ENCODE measurements at places on chromosomes 7 and 10.

DNA sequence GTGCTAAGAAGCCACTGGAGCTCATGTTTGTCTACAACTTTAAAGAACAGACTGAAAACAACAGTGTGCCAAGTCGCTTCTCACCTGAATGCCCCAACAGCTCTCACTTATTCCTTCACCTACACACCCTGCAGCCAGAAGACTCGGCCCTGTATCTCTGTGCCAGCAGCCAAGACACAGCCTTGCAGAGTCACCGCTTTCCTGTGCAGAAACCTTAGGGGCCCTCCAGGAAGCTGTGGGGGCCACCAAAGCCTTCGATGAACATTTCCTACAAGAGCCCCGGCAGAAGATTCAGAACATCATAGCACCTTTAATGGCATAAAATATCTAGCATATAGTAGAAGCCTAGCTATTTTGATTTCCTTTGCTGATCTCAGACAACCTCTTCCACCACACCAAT is 88.0 kb upstream of the PRSS58 start:
- no peak for DNase-seq

DNA sequence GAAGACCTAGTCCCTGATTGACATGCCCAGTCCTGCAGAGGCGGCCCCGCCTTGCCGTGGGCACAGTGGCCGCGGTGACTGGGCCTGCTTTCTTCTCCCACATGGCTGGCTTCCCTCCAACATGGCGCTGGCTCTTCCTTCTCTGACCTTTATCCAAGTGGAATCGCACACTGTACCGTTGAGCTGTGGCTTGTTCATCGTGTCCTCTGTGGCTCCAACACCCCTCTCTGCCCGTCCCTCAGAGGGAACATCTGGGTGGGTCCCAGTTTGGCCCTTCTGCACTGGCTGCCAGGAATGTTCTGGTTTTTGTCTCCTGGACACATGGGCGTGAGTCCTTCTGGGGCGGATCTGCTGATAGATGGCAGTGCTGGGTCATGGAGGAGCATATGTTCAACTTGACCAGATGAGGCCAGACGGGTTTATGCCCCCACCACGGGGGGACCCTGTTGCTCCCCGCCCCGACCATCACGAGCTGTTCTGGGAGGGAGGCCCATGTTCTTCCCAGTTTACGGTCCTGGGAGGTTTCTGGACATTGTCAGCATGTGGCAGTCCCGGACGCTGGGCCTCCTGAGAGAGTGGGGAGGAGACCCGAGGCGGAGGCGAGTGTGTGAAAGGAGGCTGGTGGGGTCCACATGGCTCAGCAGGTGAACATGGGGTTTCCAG is 63.5 kb downstream of the LHPP start:
- DNase-seq: no peak

DNA sequence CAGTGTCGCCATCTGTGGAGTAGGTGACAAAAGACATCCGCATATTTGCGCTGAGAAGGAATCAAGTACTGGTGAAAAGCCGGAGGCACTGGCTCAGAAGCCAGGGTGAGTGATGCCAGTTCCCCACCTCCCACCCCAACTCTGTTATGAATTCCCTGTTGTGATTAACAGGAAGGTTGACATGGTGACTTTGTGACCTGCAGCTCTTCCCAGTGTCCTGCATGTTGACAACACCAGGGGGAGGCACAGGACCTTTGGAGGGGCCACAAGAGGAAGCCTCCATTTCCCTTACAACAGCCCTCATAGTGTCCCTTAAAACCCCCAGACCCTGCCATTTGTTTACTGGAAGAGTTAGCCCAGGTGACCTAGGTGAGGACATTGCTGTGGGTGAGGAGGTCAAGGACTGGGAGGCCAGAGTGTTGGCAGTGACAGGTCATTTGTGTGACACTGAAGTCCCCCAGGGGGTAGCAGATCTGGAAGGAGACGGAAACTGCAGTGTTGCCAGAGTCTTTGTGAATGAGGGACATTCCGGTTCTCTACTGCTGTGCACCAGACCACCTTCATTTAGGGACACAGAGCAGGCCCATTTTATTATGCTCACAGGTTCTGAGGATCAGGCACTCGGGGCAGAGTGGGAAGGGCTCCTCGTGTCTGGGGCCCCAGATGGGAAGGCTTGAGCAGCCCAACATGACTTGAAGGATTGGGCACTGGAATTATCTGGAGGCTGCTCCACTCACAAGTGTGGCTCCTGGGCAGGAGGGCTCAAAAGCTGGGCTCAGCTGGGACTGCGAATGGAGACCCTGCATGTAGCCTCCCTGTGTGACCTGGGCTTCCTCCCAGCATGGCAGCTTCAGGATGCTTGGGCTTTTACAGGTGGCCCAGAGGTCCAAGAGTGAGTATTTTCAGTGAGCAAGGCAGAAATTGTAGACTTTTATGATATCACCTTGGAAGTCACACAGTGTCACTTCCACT is 13.0 kb upstream of the ANTXRL start:
- peak; percentile 2 for DNase-seq

GRCh38 chr10:3126741-3127346 is 45.7 kb downstream of the PITRM1 start:
- DNase-seq: no peak

DNA sequence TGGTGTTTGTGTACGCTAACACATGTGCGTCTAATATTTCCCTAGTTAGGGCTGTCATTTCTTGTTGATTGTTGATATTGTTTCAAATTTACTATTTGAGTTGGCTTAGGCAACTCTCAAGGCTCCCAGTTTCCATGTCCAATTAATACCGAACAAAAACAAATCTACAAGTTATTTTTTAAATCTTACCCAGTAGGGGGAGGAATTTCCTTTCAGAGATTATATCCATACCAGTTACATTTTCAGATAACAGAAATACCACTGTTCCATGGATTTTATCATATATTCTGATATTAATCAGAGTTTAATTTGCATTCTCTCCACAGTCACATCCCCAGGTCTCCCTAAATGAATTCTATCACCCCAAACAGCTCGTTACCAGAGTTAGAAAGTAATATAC is 7.2 kb upstream of the AKR1B10 start:
- DNase-seq: no peak

DNA sequence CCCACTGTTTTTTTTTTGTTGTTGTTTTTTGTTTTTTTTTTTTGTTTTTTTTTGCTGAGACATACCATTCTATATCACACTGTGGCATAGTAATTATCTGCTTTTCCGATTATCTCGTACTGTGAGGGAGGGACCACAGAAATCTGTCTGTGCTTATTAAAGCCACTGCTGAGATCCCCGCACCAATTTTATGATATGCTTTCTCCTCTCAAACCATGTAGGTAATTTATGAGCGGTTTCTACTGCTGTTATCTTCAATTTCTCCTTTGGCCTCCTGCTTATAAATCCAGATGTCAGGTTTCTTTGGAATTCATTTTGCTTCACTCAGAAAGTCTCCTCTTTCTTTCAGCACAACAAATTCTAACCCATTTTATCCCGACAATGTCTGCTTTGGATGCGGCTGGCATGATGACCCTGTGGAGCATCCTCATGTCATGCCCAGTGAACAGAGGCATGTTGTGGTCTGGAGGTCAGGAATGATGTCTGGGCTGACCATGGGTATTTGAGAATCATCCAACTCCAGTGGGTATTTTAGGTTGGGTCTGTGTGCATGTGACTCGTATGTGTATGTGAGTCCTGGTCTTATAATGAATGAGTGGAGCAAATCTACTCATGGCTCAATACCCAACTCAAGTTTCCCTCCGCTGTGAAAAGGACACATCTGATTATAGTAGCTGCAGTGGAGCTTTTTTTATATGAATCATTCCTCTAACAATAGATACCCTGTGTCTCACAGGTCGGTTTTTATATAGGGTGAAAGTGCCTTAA is 213.4 kb downstream of the GALNT17 start:
- DNase-seq: no peak

DNA sequence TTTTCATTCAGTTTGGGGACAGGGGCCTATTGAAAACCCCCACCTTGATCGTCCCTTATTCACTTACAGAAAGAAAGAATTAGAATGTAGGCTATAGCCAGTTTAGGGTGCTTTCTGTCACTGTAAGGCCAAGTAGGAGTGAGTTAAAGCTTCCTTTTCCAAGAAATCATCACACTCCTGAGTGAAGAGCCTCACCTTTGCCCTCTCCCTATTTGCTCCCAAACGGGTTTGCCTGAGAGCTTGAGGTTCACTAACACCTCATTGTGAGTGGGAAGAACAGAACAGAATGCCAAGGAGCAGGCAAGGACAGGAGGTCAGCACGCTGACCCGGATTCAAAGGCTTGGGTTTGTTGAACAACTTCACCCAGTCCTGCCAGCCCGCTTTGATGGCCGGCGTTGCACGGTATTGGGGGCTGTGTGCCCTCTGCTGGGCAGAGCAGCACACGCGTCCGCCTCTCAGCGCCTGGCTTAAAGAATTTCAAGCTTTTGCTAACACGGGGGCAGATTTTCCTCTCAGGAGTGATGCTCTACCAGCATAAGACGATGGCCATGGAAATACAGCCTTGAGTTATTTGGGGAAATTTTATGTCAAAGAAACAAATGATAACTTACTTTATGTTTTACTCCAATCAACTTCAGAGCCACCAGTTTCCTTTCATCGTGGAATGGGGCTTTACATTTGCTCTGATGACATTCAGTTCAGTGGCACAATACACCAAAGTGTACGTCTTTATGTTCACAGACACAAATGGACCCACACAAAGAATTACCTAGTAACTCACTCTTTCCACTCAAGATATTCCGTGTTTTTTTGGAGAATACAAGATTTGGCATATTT is 470.0 kb downstream of the SUGCT start:
- DNase-seq: peak; percentile 60

DNA sequence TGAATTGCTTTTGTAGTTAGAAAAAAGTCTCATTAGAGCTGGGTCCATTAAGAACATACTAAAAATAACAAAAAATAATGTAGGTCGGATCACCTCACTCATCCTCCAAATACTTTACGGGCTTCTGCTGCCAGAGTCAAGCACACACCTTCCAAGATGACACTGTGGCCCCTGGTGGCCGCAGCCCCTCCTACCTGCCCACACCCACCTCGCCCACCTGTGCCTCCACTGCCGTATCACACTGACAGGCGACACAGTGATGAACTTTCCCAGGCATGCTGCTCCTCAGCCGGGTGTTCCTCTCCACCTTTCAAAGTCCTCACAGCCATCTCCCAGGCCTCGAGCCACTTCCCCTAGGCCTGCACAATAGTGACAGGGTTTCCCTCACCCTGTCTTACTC is 60.9 kb downstream of the STK17A start:
- no peak for DNase-seq

- DNase-seq: peak; percentile 63
Observed at GRCh38 chr10:15605740-15606369, 113.9 kb downstream of the ITGA8 start.

DNA sequence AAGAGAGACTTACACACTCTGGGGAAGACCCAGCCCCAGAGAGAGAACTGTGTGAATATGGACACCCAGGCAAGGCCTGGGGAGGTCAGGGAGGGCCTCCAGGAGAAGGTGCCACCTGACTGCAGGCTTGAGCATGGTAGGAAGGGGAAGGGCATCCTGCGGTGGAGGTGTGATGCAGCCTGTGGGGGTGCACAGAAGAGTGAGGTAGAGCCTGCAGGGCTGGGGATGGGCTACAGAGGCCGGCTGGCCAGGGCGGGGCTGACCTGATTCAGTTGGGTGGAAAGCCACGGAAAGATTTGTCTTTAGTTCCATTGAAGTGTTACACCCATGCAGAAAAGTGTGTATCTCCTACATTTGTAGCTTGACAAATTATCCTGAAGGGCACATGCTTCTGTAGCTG is 47.6 kb downstream of the ZMIZ1 start:
- DNase-seq: no peak

DNA sequence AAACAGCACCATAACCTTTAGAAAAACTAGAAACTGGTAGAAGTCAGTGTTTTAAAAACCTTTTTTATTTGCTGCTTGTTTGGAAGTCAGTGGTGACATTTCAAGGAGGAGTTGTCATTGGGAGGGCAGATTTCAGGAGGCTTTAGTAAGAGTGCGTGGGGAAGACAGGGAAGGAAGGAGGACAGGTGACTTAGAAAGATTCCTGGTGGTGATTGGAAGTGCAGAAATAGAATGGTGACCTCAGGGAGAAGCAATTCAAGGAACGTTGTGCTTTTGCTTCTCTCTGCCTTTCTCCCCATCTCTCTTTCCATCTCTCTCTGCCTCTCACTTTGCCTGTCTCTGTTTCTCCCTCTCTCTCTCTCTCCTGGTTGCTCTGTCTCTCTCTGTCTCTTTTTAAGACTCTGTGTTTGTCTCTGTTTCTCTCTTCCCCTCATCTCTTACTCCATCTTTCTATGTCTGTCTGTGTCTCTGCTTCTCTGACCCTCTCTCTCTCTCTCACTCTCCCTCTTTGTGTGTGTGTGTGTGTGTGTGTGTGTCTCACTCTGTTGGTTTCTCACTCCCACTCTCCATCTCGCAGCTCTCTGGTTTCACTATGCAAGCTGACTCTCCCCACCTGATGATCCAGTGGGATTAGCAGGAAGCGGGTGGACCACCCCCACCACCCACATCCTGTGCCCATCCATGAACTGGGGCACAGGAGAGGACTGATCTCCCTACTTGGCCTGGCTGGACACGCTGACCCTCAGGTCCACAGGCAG is 10.9 kb upstream of the PFKP start:
- DNase-seq: no peak

DNA sequence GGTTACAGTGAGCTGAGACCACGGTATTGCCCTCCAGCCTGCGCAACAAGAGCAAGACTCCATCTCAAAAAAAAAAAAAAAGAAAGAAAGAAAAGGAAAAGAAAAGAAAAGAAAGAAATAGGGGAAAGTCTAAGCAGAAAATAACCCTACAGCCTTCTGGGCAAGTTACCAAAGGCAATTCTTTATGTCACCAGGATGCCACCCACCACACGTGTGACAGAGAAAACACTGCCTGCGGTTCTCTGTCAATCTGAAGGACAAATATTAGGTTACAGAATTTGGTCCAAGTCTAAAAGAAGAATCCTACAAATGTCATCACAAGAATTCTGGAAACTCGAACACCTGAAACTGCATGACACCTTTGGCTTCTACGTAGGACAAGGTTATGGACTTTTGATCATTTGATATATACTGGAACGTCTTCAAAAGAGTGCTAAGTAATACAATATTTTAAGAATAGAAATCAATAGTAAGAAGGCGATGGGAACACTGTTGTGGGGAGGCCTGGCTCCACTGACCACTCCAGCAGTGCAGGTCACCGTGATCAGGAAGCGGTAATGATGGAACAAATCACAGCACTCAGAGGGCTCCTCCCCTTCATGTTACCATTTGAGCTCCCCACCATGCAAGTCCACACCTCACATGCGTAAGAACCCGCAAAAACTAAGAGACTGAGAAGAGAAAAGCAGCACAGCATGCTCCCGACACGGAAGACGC is 75.8 kb downstream of the MAD1L1 start:
- DNase-seq: no peak

DNA sequence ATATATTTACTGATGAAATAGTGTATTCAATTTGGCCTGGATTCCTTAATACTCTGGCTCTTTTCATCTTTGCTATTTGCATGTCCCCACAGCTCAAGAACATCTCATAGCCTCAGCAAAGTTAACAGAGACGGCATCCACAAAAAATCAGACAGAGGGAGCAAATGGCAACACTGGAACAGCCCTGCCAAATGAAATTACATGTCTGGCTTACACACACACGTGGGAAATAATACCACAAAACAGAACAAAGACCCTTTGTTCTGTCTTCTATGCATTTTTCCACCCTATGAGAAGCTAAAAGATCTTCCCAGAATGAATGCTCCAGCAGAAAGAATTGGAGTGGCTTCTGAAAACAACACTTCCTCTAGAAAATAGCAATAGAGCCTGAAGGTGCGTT is 139.5 kb downstream of the ALOX5 start:
- no peak for DNase-seq
